Caudate nucleus (tissue), 63 donors: ENCODE measurements at places on chromosomes 2 and 18.

DNA sequence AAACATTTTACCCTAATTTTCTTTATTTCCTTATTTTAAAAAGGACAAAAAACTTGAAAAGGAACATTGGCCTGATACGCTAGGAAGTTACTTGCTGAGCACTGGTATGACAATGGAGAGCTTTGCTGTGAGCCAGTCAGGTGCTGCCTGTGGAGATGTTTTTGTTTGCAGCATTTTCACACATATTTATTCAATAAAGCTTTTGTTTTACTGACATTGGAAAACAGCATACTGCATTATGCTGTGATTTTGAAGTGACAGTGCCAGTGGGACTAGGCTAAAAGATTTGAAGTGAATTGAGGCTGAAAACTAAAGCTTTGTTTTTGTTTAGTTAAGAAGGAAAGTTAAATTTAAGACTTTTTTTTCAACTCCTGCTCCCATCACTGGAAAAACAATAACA, 470.7 kb upstream of the ZEB2 start:
- no peak for DNase-seq

- no peak for DNase-seq
Measured at GRCh38 chr18:63834471-63835113, 52.9 kb upstream of the SERPINB2 start.

DNA sequence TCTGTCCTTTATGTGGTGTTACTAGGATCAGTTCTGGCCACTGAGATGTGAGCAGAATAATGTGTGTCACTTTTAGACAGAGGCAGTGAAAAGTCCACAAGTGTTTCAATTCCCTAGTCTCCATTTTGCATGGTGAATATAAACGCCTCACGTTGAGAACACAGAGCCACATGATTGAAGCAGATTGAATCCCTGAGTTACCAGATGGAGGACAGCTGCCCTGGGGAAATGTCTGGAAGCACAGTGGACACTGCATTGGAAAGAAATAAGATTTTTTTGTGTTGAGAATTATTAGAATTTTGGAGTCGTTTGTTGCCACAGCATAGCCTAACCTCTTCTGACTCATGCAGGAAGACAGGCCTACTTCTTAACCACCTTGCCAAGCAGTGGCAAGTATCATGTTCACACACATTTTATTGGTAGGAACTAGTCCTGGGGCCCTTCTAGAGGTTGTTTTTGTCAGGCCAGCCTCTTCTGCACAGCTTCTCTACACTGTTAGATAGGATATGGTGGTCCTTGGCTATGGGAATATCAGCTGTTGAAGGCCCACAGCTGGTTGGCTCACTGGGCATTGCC, 188.6 kb downstream of the TMEM182 start:
- DNase-seq: no peak

GRCh38 chr2:28355521-28356094, 37.0 kb upstream of the FOSL2 start:
- DNase-seq: no peak
